Upper lobe of left lung (tissue), 6 donors: ENCODE measurements at places on chromosomes 11 and 22. TPM values are rescaled to one million over a fixed set of nuclear protein-coding genes. Genes with fewer than 3 reads are reported as not detected.

Gene UBQLN3
- 2.0 TPM for total RNA-seq

DNA sequence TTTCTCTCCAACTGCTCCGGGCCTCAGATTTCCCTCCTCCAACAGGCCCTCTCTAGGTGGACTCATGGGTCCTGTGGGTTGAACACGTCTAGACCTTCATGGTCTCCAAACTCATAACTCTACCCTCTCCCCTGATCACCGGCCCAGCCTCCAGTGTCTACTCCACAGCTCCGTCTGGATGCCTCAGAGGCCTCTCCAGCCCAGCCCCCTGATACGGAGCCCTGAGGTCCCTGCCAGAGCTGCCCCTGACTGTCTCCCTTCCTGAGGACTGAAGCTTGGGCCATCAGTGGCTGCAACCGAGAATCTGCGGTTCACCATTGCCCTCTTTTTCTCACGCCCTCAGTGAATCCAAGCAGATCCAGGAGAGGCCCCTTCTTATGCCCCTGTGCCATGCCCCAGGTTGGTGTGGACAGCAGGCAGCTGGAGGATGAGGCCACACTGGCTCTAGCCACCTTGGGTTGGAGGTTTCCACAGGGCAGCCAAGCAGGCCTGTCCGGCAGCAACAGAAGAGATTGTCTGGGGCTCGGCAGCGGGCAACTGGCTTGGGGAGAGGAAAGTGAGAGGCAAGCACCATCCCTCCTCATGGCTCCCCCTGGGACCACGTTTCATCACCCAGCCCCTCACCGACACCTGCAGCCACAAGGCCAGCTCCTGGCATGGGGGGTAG lies 104.6 kb upstream of the FGF3 start:
- H3K27me3 ChIP-seq: no peaks in the 10 kb centered on the region
- no peak overlapping the region for H3K4me3 ChIP-seq
- H3K36me3 ChIP-seq: no peaks in the 10 kb centered on the region
- no peak overlapping the region for H3K27ac ChIP-seq
- H3K4me1 ChIP-seq: peaks cover 10% of the 10 kb centered on the region

DNA sequence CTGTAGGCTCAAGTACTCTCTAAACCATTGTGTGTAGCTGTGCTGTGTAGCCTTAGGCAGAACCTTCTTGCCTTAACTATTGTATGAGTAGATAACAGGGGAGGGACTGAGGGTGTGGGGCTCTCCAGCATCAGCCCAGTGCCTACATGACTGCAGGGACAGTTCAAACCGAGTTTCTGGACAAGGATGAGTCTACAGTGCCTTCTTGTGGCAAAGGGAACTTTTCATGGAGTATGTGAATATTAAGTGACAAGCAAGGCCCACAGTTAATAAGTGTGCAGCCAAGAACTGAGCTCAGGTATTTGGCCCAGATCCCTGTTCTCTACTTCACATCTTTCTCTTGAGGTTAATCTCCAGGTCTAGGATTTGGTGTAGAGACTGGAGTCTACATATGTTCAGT lies 424.4 kb upstream of the LARGE1 start:
- DNase-seq: no peak
- H3K27ac ChIP-seq: no peak overlapping the region
- H3K27me3 ChIP-seq: no peaks in the 10 kb centered on the region
- H3K36me3 ChIP-seq: no peaks in the 10 kb centered on the region
- H3K4me1 ChIP-seq: no peaks in the 10 kb centered on the region
- H3K4me3 ChIP-seq: no peak overlapping the region

DNA sequence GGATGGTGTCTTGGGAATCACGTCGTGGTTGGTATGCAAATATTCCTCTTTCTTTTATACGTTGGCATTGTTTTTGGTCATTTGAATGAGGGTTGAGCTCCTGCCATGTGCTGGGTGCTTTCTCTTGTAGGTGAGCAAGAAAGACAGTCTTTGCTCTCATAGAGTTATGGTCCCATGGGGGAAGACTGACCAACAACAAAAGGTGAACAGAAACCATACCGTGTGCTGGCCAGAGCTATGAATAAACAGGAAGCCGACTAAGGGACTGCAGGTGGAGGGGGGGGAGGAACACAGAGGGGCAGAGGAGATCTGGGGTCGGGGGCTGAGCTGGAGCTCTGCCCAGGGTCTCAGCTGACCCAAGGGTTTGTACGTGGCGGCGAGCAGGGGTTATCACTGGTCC lies 245.3 kb downstream of the CTTN start:
- no peaks in the 10 kb centered on the region for H3K27me3 ChIP-seq
- H3K4me3 ChIP-seq: no peak overlapping the region
- H3K27ac ChIP-seq: no peak overlapping the region

- peak overlapping the region; percentile 46 for H3K4me3 ChIP-seq
- peaks cover 41% of the 10 kb centered on the region for H3K4me1 ChIP-seq
- no peaks in the 10 kb centered on the region for H3K36me3 ChIP-seq
- H3K27me3 ChIP-seq: no peaks in the 10 kb centered on the region
- peak overlapping the region; percentile 97 for H3K27ac ChIP-seq
Observed at GRCh38 chr11:6319001-6319703, 1.1 kb downstream of the CAVIN3 start.

DNA sequence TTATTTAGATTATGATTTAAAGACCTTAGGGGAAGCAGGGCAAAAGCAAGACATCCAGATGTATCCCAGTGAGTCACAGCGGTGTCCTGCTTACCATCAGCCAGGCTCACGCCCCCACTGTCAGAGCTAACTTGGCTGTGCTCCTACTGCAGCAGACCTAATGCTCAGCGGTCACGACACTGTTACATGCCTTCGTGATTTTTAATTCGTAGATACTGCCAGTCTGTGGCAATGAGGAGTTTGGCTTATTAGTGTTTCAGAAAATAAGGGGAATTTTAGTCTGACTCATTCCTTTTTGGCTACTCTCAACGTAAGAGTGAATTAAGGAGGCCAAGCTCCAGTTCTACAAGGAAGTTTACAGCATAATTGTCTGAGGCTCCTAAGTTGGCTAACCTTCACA lies 22.7 kb downstream of the EFCAB6 start:
- no peak overlapping the region for H3K27ac ChIP-seq
- no peaks in the 10 kb centered on the region for H3K36me3 ChIP-seq
- no peaks in the 10 kb centered on the region for H3K4me1 ChIP-seq
- peak; percentile 30 for DNase-seq

- H3K36me3 ChIP-seq: no peaks in the 10 kb centered on the region
- peaks cover 10% of the 10 kb centered on the region for H3K4me1 ChIP-seq
- DNase-seq: no peak
- H3K27ac ChIP-seq: no peak overlapping the region
- H3K27me3 ChIP-seq: no peaks in the 10 kb centered on the region
Observed at GRCh38 chr11:77771135-77771534, 49.4 kb downstream of the RSF1 start.

DNA sequence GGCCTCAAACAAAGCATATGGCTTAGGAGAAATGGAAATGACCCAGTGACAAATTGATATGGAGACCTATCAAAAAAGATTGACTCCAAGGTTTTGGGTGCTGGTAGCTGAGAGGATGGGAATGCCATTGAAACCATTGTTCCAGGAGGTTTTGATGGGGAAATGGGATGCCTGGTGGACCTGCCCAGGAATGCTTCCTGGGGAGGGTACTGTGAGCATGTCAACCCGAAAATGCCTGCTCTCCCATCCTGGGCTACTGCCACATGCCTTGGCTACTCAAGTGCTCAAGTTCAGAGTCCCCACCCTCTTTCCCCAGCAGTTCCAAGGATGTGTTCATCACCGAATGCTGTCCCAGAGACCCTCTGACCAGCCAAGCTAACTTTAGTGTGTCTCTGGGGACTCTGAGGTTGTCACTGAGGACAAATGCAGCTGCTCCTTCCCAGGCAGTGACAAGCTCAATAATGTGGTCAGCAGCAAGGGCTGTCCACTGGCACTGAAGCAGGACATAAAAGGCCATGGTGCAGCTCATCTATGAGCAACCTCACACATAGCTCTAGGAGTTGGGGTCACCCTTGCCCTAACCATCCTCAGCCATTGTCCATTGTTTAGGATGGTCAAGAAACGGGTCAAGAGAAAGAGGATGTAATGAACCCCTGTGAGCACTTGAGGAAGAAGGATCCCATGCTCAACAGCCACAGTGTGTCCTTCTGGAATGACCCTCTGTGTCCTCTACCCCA lies 83.7 kb downstream of the TRIM29 start:
- no peaks in the 10 kb centered on the region for H3K4me1 ChIP-seq
- no peaks in the 10 kb centered on the region for H3K27me3 ChIP-seq
- H3K27ac ChIP-seq: no peak overlapping the region
- DNase-seq: no peak
